ENCODE measurements at places on chromosomes 6 and 20. TPM values are rescaled to one million over a fixed set of nuclear protein-coding genes. Genes with fewer than 3 reads are reported as not detected.

DNA sequence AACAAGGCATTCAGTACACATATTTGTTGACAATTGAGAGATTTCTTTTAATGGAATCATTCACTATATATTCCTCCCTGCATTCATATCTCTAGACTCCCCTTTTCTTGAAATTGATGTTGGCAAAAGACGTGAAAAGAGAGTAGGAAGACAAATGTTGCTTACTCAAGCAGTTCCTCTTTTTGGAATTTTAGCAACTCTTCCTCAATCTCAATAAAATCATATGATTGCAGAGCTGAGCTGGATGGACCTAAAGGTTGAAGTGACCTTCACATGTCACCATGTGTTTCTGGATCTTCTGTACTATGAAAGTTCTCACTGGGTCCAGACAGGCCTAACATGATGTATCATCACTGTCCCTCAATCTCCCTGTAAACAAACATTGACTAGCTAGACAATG is 18.6 kb downstream of the ADGRF1 start:
- H3K36me3 ChIP-seq: no peaks in the 10 kb centered on the region
- H3K4me1 ChIP-seq: no peaks in the 10 kb centered on the region
- H3K4me3 ChIP-seq: no peak overlapping the region
- DNase-seq: no peak
- no peaks in the 10 kb centered on the region for H3K27me3 ChIP-seq
- H3K27ac ChIP-seq: no peak overlapping the region

The MPIG6B gene
- 0.19 TPM for total RNA-seq

The SLC35D3 gene
- total RNA-seq: 0.15 TPM

- DNase-seq: no peak
- no peaks in the 10 kb centered on the region for H3K27me3 ChIP-seq
- no peak overlapping the region for H3K27ac ChIP-seq
- H3K36me3 ChIP-seq: no peaks in the 10 kb centered on the region
Observed at GRCh38 chr6:133704371-133704770, 184.5 kb upstream of the TCF21 start.

GRCh38 chr6:90326404-90327057 is 29.9 kb upstream of the BACH2 start:
- no peak overlapping the region for H3K27ac ChIP-seq
- DNase-seq: no peak
- H3K36me3 ChIP-seq: no peaks in the 10 kb centered on the region
- H3K27me3 ChIP-seq: no peaks in the 10 kb centered on the region
- no peaks in the 10 kb centered on the region for H3K4me1 ChIP-seq

DNA sequence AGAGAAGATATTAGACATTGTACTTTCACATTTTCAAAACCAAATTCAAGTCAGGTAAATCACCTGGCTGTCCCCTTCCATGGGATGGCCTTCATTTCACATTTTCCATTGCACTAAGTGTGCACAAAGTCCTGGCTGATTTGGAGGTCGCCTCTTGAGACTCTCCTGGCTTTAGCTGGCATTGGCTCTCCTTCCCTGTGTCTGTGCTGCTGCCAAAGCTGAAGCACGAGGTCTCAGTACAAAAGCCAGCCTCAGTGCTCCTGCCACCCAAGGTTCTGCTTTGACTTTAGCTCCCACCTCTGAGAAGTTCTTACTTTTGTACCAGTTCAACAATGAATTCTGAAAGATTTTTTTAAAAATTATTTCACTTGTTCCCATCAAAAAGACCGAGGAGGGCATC is 289.2 kb upstream of the CNR1 start:
- H3K36me3 ChIP-seq: no peaks in the 10 kb centered on the region
- H3K4me1 ChIP-seq: no peaks in the 10 kb centered on the region
- H3K27ac ChIP-seq: no peak overlapping the region
- no peak for DNase-seq
- H3K4me3 ChIP-seq: no peak overlapping the region
- H3K27me3 ChIP-seq: no peaks in the 10 kb centered on the region

- H3K36me3 ChIP-seq: no peaks in the 10 kb centered on the region
- no peak for DNase-seq
- H3K27me3 ChIP-seq: no peaks in the 10 kb centered on the region
- H3K4me1 ChIP-seq: no peaks in the 10 kb centered on the region
- no peak overlapping the region for H3K27ac ChIP-seq
- H3K4me3 ChIP-seq: no peak overlapping the region
Observed at GRCh38 chr6:152836523-152836922, 85.9 kb downstream of the VIP start.

DNA sequence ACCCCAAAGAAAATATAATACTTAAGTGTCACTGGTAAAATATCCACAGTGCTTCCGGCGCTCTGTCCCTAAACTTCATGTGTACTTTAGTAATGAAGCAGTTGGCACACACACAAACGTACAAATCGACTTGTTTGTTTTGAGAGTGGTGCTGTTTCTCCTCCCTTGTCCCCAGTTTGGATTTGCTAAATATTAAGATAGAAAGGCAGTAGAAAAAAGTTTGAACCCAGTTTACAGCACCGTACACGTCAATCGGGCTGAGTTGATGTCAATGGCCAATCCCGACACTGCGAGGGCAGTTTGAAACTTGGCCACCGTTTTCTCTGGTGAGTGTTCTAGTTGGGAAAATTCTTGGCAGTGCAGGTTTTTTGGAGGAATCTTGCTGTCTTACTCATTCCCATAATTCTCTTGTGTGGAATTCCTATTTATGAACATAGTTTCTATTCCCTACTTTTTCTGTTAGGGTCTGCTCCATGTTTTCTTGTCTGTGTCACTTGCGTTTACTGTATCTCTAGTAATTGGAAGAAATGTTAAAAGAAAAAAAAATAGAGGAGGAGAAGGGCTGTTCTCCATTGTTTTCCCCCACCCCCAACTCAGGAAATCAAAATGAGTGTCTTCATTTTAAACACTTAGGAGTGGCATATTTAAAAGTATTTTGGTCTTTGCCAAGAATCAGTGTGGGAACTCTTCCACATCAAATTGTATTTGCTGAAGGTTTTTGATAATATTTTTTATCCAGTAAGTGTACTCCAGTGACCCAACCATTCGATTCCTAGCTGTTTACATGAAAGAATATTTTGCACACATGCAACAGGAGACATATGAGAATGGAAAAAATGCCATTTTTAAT is 72.3 kb downstream of the OR2B2 start:
- peak; percentile 79 for DNase-seq
- no peaks in the 10 kb centered on the region for H3K36me3 ChIP-seq
- H3K27ac ChIP-seq: peak overlapping the region; percentile 96
- H3K4me1 ChIP-seq: no peaks in the 10 kb centered on the region
- peak overlapping the region; percentile 51 for H3K4me3 ChIP-seq
- H3K27me3 ChIP-seq: no peaks in the 10 kb centered on the region

GRCh38 chr20:45695496-45695895 is 6.3 kb upstream of the WFDC13 start:
- no peak overlapping the region for H3K4me3 ChIP-seq
- H3K27me3 ChIP-seq: no peaks in the 10 kb centered on the region
- H3K4me1 ChIP-seq: no peaks in the 10 kb centered on the region
- DNase-seq: no peak

The RIMS1 gene
- total RNA-seq: 0.17 TPM

- H3K36me3 ChIP-seq: no peaks in the 10 kb centered on the region
- no peaks in the 10 kb centered on the region for H3K27me3 ChIP-seq
- DNase-seq: no peak
- H3K4me1 ChIP-seq: peaks cover 5% of the 10 kb centered on the region
- H3K4me3 ChIP-seq: no peak overlapping the region
Observed at GRCh38 chr6:31796993-31797385, 1.4 kb upstream of the VARS1 start.

DNA sequence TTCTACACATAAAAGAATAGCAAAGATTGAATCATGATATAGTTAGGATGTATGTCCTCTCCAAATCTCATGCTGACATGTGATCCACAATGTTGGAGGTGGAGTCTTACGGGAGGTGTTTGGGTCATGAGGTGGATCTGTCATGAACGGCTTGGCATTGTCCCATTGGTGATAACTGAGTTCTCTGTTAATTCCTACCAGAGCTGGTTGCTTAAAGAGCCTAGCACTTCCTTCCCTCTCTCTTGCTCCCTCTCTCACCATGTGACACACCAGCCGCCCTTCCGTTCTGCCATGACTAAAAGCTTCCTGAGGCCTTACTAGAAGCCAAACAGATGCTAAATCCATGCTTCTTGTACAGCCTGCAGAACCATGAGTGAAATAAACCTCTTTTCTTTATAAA is 8.3 kb downstream of the TNFRSF21 start:
- H3K27me3 ChIP-seq: no peaks in the 10 kb centered on the region
- no peaks in the 10 kb centered on the region for H3K36me3 ChIP-seq
- H3K4me3 ChIP-seq: no peak overlapping the region

The HLA-DMA gene
- total RNA-seq: 14.5 TPM

- H3K4me1 ChIP-seq: no peaks in the 10 kb centered on the region
- H3K27ac ChIP-seq: no peak overlapping the region
- no peaks in the 10 kb centered on the region for H3K27me3 ChIP-seq
- no peak overlapping the region for H3K4me3 ChIP-seq
Observed at GRCh38 chr6:70860045-70860444, 96.8 kb downstream of the B3GAT2 start.
